Type B pancreatic cell (in vitro differentiated cells): ENCODE measurements at places on chromosomes 4 and X. TPM values are rescaled to one million over a fixed set of nuclear protein-coding genes. Genes with fewer than 3 reads are reported as not detected.
A peak's percentile ranks its signal among the peaks of the same experiment; 100 is the strongest.

- DNase-seq: no peak
Measured at GRCh38 chr4:169428376-169428775, 157.6 kb upstream of the SH3RF1 start.

CT45A5 gene
- total RNA-seq: not detected in 2 replicates

GRCh38 chr4:182924497-182924896, 7.3 kb upstream of the DCTD start:
- no peak for DNase-seq

CACNA1F gene
- 0.17 and 0.48 TPM in 2 replicates for total RNA-seq

GRCh38 chrX:27555514-27555913, 34.6 kb upstream of the DCAF8L2 start:
- DNase-seq: no peak

GRCh38 chr4:40857956-40858355, 108.2 kb downstream of the NSUN7 start:
- no peak for DNase-seq

GRCh38 chr4:141486375-141486997, 149.9 kb upstream of the IL15 start:
- DNase-seq: no peak

MTTP gene
- total RNA-seq: 16.0 and 54.4 TPM in 2 replicates

DNA sequence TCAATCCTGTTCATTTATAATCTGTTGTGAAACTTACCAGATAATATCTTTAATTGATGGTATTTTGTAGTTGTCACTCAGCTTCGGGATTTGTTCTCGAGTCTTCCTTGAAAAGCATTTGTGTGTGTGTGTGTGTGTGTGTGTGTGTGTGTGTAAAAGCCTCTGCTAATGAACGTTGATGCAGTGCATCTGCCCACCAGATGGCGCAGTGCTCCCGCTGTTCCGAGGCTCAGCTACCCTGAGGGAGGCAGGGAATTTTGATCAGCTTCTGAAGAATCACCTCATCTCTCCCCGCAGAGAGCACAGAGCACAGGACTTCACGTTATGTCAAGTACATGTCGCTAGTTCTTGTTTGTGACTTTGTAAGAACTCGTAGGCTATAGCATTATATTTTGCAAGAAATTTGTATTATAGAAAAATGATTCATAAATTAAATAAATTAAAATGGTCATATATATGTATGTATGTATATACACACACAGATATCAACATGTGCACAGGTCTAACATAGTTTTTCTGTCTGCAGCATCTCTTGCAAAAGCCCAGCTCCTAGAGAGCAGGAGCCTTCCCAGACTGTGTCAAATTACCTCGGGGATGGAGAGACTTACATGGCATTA, 316.7 kb upstream of the IGFBP7 start:
- DNase-seq: peak; percentile 81

DNA sequence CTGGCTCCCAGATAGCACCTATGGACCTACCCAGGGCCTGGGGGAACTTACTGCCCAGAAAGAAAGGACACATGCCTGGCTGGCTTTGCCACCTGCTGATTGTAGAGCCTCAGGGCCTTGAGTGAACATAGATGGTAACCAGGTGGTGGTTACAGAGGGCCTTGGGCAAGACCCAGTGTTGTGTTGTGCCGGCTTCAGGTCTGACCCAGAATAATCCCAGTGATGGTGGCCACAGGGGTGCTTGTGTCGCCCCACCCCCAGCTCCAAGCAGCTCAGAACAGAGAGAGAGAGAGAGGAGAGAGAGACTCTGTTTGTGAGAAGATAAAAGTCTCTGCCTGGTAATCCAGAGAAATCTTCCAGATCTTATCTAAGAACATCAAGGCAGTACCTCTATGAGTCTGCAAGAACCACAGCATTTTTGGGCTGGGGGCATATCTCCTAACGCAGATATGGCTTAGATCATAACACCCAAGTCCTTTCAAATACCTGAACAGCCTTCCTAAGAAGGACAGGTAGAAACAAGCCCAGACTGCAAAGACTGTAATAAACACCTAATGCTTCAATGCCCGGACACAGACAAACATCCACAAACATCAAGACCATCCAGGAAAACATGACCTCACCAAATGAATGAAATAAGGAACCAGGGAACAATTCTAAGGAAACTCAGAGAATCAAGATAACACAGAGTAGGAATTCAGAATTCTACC, 16.3 kb upstream of the RP2 start:
- no peak for DNase-seq

- no peak for DNase-seq
Measured at GRCh38 chr4:160117686-160118085, 1014.8 kb downstream of the RAPGEF2 start.

CCDC160 gene
- 0.55 and 1.8 TPM in 2 replicates for total RNA-seq

NKX1-1 gene
- total RNA-seq: not detected in 2 replicates

DNA sequence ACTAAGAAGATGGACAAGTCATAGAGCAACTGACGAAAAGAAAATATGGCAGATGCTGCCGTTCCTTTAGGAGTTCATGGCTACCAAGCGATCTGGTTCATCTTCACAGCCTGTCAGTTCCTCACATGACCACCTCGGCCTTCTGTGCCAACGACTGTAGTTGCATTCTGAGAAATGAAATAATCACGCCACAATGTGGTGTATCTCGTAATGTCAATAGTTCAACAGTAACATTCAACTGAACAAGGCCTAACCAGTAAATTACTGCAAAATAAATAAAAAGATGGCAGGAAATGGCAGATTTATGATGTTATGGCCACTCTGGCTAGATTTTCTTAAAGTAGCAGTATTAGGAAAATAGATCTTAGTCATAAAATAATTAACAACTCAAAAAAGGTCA, 4.4 kb downstream of the GPRIN3 start:
- DNase-seq: no peak

GRPEL1 gene
- total RNA-seq: 28.4 and 31.4 TPM in 2 replicates

FAM47A gene
- total RNA-seq: not detected in 2 replicates
